ENCODE measurements at places on chromosomes 5 and 9.

GRCh38 chr5:175820230-175820629 is 51.1 kb upstream of the CPLX2 start:
- no peak for DNase-seq

DNA sequence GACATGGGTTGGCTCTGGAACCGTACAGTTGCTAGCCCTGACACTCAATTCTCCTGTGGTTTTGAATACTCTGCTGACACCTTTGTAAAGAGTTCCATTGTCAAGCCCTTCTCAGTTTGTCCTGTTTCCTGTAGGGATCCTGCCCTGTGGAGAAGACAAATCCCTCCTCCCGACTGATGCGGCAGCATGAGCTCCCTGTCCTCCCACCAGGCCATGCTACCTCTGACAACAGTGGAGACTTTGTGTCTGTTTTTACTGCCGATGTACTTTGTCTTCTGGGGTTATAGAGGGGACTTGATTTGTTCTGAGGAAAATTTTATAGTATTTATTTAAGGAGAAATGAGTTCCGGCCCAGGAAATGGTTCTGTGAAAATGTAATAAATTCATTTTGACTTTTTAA is 57.8 kb downstream of the PRLR start:
- no peak for DNase-seq

- no peak for DNase-seq
These were observed 1105.8 kb upstream of the SEMA6A start for GRCh38 chr5:117680426-117680825.

DNA sequence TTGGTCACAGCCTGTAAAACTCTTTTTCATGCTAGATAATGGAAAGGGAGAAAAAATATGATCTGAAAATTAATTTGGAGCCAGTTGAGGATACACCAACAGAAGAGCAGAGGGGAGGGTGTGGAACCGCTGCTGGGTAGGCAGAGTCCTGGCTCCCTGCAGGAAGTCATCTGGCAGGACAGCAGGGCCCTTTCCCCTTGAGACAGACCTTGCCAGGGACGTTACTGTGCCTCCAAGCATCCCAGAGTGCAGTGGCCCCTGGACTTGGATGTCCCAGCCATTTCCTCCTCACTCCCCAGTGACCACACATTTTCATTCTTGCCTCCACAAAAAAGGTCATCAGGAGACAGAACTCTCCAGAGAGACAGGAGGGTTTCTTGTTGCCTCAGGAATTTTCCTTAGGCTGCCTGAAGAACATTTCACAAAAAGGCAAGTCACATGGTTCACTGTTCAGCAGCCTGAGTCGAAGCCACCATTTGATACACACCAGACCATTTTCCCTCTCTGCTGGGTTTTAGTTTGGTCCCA is 5.9 kb downstream of the TRPM3 start:
- no peak for DNase-seq

- DNase-seq, result no peak
These were observed 60.6 kb downstream of the TNFSF15 start for GRCh38 chr9:114745108-114745848.

GRCh38 chr5:38536968-38537367 is 19.5 kb downstream of the LIFR start:
- no peak for DNase-seq

DNA sequence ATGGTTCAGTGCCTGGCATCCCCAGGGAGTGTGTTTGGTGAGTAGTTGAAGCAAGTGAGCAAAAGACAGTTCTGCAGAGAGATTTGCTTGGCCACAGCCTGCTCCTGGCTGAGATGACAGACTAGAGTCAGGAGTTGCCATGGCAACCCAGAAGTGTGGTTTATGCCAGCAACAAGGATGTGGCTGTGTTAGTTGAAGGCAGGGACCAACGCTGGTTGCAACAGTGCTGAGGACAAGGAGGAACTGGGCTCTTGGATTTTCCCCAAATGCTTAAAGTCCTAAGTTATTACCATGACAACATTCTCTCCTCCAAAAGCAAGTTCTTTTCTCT is 2.7 kb downstream of the NXNL2 start:
- DNase-seq, result no peak

GRCh38 chr9:127132375-127132774 is 9.9 kb upstream of the ANGPTL2 start:
- DNase-seq, result no peak

GRCh38 chr9:104090578-104090977 is 3.5 kb upstream of the SMC2 start:
- no peak for DNase-seq

DNA sequence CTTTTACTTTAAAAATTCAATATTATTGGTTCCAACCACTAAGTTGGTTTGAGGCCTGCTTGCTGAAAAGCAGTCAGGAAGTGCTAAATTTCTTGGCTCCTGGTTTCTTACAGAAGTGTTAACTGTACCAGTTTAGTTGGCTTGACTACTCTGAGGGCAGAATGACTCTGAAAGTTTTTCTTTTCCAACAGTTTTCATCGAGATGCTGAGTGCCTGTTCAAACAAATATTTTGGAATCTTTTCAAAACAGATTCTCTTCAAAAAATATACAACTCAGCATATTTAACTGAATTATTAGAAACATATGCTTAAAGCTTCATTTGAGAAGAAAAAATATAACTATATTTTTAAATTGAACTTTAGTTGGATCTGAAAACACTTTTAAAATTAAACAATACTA is 37.0 kb downstream of the SLC38A9 start:
- no peak for DNase-seq

GRCh38 chr5:93572101-93572607 is 8.9 kb downstream of the NR2F1-AS1 start:
- no peak for DNase-seq

GRCh38 chr9:86685556-86685955 is 261.8 kb downstream of the GAS1 start:
- DNase-seq, result no peak

- DNase-seq, result no peak
These were observed 126.0 kb upstream of the C6 start for GRCh38 chr5:41339339-41339738.
